GM18507 (cell line): ENCODE measurements at places on chromosomes 3 and 15.

DNA sequence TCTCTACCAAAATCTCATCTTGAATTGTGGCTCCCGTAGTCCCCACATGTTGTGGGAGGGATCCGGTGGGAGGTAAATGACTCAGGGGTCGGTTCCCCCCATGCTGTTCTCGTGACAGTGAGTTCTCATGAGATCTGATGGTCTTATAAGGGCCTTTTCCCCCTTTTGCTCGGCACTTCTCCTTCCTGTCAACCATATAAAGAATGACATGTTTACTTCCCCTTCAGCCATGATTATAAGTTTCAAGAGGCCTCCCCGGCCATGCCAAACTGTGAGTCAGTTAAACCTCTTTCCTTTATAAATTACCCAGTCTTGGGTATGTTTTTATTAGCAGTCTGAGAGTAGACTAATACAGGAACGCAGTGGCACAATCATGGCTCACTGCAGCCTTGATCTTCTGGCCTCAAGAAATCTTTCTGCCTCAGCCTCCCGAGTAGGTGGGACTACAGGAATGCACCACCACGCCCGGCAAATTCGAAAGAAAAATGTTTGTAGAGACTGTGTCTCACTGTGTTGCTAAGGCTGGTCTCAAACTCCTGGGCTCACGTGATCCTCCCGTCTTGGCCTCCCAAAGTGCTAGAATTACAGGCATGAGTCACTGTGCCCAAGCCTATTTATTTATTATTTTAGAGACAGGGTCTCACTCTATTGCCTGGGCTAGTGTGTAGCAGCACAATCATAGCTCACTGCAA is 101.0 kb downstream of the ATP10A start:
- no peak for DNase-seq

DNA sequence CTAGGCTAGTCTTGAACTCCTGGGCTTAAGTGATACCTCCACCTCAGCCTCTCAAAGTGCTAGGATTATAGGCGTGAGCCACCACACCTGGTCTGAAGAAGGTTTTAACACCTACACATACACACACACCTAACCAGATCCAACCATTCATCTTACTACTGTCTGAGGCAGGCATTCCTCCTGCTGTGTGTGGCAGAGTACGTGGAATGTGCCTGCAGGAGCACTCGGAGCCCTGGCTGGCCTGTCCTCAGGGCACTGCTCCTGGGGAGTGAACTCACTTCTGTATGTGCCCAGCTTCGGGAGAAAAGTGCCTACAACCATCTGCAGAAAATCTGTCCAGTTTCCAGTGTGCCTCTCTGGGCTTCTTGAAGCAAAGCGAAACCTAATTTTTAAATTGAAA is 58.2 kb upstream of the LIMD1 start:
- DNase-seq: no peak

DNA sequence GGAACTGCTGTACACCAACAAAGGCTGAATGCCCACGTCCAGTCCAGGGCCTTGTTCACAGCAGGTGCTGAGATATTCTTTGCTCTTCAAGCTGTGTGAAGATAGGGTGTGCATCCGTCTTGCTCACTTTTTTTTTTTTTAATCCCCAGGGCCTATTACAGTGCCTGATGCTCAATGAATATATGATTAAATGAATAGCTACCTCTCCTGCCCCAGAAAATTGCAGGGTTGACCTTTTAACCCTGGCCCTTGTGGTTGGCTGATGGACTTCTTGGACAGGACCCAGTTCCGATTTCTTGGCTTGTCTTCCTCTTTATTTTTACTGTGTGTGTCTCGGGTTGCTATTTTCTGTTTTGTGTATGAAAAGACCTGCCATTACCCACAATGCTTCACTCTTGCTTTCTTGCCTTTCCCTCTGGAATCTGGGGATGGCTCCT is 2.9 kb upstream of the FYTTD1 start:
- no peak for DNase-seq

GRCh38 chr3:62201438-62202035 is 171.8 kb downstream of the FEZF2 start:
- DNase-seq: peak; percentile 9

- DNase-seq: no peak
Measured at GRCh38 chr3:54845551-54845950, 82.3 kb downstream of the LRTM1 start.

GRCh38 chr3:39121621-39122020 is 14.1 kb downstream of the TTC21A start:
- DNase-seq: no peak

GRCh38 chr3:146104068-146104467 is 56.9 kb downstream of the PLOD2 start:
- DNase-seq: no peak

GRCh38 chr3:36381311-36381956 is 1.1 kb downstream of the STAC start:
- DNase-seq: no peak

GRCh38 chr15:68158046-68158628 is 47.0 kb downstream of the CALML4 start:
- DNase-seq: no peak

GRCh38 chr15:67125589-67126502 is 60.4 kb downstream of the SMAD3 start:
- no peak for DNase-seq

- DNase-seq: no peak
Measured at GRCh38 chr3:58272891-58273290, 33.2 kb upstream of the RPP14 start.
